Stimulated activated CD4-positive, alpha-beta T cell treated with anti-CD3 and anti-CD28 coated beads, Interleukin-2, amount 100 ng/mL, for 48 hours (primary cell): ENCODE measurements at places on chromosomes 13 and 19.

DNA sequence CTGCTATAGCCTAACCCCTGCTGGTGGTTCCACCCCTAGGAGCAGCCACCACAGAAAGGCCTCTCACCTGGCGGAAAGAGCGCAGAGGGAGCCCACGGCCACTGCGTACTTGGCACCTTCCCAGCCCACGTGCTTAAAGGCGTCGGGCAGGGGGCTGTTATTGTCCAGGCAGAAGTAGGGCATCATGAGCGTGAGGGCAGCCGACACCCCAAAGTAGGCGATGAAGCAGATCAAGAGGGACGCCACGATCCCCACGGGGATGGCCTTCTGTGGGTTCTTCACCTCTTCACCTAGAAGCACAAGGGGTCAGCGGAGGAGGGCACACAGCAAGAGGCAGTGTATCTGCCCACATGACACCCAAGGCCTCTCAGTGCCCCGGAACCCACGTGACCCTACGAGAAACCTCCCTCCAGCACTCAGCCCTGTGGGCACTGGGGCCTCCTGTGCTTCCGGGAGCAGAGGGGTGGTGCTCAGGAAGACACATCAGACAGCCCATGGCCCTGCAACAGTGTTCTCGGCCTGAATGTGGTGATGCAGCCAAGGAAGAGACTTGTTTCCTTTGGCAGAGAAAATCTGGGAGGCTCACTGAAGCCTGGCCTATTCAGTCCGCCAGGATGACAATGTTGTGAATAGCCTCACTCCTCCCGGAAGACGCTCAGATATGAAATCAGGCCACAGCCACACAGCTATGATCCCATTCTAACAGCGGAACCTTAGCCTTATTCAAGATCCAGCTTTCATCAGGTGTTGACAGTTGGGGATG, 72.1 kb downstream of the SLC7A1 start:
- DNase-seq, result no peak

GRCh38 chr13:27055526-27055925, 116.1 kb downstream of the USP12 start:
- no peak for DNase-seq

DNA sequence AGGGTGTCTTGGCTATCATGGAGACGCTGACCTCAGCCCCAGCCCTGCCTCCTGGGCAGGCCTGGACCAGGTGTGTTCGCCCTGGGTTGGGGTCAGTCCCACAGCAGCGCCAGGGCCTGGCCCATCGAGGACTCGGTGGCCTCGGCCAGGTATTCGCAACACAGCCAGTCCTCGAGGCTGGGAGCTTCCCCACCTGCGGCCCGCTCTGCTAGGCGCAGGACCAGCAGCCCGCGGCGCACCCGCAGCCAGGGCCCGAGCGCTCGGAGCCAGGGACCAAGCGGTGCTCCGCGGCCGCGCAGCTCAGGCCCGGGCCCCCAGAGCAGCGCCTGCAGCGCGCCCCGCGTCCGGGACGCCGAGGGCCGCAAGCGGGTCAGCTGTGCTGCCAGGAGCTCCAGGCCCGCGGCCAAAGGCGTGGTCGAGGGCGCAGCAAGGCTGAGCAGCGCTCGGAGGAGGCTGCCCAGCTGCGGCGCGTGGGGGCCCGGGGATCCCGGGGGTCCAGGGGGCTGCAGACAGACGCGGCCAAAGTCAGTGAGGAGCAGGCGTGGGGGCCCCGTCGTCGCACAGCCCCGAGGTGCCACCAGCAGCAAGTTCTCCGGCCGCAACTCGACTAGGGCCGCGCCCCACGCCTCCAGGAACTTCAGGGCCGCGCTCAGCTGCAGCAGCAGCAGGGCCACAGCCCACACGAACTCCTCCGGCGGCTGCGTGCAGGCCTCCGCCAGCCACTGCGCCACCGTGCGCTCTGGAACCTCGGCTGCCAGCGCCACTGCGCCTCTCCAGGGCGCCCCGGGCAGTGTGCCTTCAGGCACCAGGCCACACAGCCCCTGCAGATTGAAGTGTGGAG, 6.2 kb downstream of the PEAK3 start:
- no peak for DNase-seq

GRCh38 chr19:9205501-9206113, 13.8 kb downstream of the OR7D4 start:
- DNase-seq, result peak; percentile 58

DNA sequence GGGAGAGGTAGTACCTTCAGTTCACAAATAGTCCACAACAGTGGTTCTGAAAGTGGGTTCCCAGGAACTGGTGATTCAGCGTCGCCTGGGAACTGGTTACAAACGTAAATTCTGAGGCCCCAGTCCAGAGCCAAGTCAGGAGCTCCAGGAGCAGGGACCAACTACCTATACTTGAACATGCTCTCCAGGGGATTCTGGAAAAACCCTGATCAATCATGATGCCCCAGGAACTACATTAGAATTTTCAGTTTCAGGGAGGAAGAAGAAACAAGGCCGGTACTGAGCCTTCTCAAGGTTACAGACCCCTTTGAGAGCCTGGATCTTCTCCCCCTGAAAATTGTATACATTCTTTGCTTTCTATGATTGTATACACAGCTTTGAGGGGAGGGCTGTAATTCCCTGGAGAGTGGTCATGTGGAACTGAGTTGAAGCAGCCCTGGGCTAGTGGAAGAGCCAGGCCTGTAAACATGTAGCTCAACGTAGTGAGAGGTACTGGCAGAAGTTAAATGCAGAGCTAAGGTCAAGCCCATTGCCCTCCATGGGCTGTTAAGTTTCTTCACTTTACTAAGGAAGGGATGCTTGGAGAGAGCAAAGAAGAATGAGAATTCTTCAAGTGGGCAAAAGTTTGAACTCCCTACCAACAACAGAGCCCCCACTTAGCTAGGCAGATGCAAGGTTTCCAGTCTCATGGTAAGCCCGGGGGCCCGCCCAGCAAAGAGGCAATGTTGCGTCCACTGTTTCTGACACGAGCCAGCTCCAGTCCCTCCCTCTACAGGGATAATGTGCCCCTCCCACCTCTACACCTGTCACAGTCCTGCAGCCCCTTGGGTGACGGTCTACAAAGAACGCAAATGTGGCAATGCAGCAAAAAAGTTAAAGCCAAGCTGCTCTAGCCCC, 17.0 kb downstream of the DOCK9 start:
- DNase-seq, result no peak

DNA sequence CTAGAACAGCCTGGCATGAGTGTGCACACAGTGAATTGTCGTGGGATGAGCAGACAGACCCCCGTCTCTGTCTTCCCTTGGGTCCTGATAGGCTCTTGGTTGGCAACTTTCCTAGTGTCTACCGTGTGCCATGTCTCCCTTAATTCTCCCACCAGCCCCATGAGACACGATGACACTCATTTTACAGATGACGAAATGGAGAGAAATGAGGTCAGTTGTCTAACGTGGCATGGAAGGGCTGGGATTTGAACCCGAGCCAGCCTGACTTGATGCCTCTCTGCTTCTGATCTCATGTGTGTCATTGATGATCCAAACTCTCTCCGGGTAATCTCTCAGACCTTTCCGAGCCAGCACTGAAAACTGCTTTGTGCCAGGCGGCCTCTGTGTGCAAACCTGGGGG, 8.4 kb upstream of the KLK14 start:
- DNase-seq, result no peak

DNA sequence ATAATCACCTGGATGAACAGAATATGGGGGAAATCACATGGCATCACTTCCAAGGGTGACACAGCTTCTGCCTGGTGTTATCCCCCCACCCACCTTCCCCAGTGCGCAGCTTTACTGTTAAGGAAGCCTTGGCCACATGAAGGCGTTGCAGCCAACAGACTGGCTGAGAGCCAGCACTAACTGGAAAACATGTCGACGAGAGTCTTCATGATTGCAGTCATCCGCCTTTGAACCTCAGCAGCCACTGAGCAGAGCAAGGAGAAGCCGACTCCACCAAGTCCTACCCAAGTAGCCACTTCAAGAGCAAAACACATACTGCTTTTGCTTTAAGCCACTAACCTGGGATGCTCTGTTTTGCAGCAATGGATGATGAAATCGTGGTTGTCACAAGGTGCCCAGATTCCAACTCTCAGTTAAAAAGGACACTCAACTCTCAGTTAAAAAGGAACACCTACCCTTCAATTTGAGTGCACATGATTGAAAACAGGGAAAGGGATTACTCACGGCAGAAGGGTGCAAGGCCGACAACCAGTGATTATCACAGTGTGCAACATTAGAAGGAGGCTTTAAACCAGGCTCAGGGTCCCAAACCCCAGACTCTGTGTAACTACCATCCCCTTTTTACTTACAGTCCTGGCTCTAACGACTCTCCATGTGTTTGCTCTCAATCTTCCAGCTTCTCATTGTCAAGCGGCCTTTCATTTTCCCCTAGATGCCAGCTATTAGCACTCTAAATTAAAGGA, 149.1 kb downstream of the KLF12 start:
- peak; percentile 54 for DNase-seq

DNA sequence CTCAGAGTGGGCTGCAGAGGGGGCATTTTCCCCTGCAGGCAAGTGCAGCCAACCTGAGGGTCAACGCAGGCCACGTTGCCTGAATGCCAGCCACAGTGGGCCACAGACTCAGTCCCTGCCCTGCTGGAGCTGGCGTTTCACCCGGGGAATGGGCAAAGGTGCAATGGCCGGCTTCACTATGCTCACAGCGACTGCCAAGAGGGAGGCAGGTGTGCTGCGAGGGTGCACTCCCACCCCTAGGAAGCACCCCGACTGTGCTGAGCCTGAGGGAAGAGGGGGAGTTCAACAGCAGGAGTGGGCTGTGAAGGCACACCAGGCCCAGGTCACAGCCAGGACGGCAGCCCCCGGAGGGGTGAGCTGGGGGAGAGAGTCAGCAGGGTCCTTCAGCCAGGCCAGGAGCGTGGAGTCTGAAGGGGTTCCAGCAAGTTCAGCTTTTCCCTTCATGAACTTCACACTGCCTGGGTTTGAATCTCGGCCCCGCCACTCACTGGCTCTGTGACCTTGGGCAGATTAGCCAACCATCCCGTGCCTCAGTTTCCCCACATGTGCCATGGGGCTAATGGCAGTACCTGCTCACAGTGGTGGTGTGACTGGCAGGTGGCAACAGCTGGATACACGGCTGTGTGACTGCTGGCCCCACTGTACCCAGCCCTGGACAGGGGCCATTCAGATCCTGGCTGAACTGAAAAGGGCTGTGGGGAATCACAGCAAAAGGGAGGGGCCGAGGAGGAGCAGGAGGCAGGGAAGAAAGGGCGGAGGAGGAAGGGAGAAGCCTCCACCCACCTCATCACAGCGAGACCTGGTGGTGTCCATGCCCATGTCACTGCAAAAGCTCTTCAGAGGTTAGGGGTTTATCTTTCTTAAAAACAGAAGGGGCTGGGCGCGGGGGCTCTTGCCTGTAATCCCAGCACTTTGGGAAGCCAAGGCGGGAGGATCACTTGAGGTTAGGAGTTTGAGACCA, 7.6 kb downstream of the TRAPPC6A start:
- DNase-seq, result no peak

DNA sequence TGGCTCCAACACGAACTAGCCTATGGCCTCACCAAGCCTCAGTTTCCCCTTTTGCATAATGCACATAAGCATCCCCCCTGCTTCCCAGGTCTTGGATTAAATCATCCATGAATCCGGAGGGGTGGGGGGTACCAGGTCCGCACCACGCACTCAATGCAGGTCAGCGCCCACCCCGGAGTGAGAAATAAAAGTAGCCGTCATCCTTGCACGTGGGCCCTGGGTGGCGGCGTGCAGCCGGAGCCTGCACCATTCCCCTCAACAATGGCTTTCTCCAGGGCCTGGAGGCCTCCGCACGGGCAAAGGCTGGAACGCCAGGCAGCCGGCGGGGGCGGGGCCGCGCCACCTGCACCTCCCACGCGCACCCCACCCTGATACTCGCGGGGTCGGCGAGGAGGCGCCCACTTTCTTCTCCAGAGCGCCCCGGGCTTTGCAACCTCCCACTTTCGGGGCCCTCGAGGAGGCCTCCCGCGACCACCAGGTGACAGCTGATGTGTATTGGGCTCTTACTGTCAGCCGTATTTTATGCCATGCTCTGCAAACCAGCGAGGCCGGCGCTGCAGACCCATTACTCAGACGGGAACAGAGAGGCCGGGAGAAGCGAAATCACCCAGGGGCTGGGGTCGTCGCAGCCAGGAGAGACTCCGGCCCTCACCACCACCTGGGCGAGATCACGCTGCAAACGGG, 767 bp upstream of the GADD45B start:
- peak; percentile 60 for DNase-seq

DNA sequence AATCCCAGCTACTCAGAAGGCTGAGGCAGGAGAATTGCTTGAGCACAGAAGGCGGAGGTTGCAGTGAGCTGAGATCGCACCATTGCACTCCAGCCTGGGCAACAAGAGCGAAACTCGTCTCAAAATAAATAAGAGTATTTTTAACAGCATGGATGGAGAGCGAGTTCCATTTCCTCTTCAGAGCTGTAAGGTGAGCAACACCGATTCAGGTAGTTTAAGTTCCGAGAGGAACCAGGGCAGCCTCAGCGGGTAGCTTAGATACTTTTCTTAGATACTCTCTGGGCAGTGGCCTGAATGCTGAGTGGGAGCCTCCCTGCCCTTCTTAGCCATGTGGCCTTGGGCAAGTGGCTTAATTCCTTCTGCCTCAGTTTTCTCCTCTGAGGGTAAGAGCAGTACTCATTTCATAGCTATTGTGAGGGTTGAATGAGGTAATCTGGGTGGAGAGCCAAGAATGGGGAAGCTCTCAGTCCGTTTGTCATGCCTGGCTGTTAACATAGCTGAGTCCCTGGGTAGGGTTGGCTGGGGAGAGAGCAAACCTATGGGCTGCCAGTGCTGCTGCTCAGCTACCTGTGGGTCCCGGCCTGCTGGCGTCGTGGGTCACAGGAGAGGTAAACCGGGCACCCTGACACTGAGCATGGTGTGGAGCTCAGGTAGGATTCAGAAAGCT, 4.1 kb downstream of the ATP11A start:
- DNase-seq, result no peak

DNA sequence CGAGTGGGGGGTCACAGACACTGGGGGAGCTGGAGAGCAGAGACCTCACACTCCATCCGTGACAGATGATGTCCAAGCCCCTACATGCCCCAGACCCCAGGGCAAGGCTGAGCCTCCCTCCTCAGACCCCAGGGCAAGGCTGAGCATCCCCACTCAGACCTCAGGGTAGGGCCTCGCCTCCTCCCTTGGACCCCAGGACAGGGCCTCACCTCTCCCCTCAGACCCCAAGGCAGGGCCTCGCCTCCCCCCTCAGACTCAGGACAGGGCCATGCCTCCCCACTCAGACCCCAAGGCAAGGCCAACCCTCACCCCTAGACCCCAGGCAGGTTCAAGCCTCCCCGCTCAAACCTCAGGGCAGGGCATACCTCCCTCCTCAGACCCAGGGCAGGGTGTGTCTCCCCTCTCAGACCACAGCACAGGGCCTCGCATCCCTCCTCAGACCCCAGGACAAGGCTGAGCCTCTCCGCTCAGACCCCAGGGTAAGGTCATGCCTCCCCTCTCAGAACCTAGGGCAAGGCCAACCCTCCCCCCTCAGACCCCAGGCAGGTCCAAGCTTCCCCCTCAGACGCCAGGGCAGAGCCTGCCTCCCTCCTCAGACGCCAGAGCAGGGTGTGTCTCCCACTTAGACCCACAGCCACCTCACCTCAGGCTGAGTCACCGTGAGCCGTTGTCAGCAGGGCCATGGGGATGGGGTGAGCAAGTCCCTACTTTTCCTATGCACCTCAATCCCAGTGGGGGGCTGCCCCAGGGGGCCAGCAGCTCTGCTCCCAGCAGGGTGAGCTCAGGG, 1.7 kb upstream of the S1PR4 start:
- DNase-seq, result peak; percentile 59
